ENCODE measurements at places on chromosomes 6 and 20. TPM values are rescaled to one million over a fixed set of nuclear protein-coding genes. Genes with fewer than 3 reads are reported as not detected.

DNA sequence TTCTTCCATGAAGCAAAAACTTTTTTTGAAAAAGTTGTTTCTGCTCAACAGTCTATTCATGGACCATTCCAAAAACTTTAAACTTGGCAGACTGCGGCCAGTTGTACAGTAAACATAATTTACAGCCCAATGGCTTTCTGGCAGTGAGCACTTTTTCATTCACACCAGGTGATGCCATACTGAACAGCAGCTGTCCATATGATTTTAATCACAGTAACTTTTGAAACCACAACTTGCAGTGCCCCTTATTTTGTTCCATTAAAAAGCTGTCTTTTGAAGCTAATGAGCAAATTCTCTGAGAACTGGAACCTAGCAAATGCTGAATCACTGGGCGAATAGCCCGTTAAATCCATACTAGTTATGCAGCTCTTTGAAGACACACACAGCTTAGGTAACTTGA lies 576.6 kb downstream of the PTPRT start:
- DNase-seq, result no peak

- no peak for DNase-seq
Observed at GRCh38 chr20:17955302-17955701, 13.3 kb downstream of the SNX5 start.

GRCh38 chr20:17928633-17929311 lies 39.8 kb downstream of the SNX5 start:
- no peak for DNase-seq

GRCh38 chr6:89489078-89489477 lies 56.1 kb downstream of the ANKRD6 start:
- no peak for DNase-seq

- DNase-seq, result no peak
Observed at GRCh38 chr6:81938014-81938856, 185.8 kb upstream of the TENT5A start.

- DNase-seq, result no peak
Observed at GRCh38 chr6:27452496-27452897, 20.4 kb downstream of the ZNF184 start.

DNA sequence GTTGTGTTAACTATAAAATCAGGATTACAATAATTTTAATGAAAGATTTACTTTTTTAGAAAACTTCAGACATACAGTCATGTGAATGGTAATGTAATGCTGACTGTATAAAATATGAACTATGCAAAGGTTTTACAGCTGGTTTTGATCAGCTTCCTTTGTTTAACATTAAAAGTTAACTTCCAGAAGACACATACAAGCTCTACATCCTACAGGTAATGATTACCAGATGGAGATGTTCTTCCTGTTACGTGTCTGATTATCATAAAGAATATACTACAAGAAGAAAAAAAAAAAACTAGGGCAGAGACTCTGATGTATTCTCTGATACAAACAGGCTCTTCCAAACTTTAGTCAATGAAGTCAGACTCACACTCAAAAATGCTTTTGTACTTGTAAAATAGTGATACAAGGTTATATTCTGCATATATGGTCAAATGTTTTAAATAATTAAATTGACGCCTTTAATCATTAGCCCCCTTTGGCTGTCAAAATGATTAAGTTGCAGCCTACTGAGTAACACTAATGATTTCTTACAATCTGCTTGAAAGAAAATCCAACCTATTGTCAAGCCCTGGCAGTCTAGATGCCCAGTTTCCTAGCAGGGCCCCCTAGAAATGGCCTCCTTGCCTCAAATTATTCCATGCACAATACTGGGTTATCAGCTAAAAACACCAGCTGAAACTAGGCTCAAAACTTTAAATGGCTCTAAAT lies 251.8 kb upstream of the RUNX2 start:
- no peak for DNase-seq

The SULF2 gene
- total RNA-seq, result 145 TPM

The OVOL2 gene
- total RNA-seq, result not detected

- DNase-seq, result no peak
Observed at GRCh38 chr6:115894426-115894992, 166.2 kb downstream of the FRK start.

The PDYN gene
- not detected for total RNA-seq

GRCh38 chr6:8170245-8170644 lies 67.9 kb upstream of the EEF1E1 start:
- no peak for DNase-seq

GRCh38 chr6:170156448-170157375 lies 134.2 kb downstream of the DLL1 start:
- no peak for DNase-seq

DNA sequence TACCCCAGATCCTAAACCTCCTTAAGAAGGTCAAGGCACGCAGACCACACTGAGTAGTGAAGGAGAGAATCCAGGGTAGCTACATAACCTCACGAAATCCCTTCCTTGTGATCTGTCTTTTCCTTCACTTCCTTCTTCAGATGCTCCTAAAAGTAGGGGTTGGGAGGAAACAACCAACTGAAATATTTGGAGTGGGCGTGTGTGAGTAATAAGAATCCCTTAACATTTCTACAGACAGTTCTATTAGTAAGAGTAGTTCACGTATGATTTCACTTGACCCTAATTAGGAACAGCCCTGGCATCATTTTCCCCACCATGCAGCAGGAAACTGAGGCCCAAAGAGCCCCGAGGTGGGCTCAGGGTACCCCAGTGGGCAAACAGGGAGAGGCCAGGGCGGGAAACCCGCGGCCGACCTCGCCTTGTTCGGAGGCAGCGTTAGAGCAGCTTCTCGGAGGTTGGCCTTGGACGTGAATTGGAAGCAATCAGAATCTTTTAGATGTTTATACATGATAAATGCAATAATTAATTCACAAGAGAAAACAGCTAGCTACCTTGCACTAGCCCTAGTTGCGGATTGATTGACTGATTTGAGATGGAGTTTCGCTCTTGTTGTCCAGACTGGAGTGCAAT lies 859 bp upstream of the RAE1 start:
- no peak for DNase-seq

The CST5 gene
- not detected for total RNA-seq

DNA sequence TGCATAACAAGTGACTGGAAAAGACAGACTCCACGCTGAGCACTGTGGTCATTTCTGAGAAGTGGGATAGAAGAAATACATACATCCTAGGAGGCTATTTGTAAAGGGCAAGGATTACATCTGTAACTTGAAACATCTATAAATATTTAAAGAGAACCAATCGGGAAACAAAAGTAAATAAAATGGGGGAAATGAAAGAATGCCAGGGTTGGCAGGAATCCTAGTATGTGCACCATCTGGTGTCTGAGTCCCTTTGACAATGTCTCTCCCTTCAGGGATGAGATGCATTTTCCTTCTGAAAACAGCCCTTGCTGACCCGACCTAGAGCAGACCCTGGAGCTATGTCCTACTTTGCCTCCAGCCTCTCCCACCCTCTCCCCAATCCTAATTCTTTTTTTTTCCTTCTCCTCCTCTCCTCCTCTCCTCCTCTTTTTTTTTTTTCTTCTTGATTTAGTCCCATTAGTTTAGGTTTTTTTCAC lies 53.2 kb downstream of the VSTM2L start:
- no peak for DNase-seq

DNA sequence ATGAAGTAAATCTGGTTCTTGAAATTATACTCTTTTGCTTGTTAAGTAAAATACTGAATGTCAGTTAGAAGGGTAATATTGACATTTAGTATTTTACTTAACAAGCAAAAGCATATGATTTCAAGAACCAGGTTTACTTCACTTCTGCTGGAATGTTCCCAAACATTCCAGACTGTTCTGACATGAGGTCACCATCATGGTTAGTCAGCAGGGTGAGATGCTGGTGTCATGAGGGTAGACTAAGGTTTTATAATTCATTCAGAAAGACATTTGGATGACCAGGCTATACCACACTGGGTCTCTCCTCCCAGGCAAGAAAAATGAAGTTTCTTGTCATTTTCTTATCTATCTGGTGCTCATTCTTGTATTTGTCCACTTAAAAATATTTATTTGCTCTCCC lies 414.4 kb upstream of the MMS22L start:
- no peak for DNase-seq

DNA sequence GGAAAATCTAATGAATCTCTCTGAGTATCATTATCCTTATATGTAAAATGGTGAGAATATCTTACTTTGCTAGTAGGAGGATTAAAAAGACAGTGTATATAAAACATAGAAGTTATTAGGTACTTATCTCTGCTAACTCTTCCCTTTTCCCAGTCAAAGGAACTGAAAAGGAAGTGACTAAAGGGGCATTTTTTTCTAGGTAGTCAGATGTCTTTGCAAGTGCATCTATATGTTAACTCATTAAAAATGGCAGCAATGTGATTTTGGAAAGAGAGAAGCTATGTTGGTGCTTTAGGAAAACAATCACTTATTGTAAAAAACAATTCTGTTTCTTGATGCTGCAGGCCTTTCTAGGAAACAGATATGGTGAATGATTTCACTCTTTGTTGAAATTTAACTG lies 180.9 kb downstream of the SAMD5 start:
- no peak for DNase-seq

The TDRD6 gene
- 1.8 TPM for total RNA-seq

The TBC1D20 gene
- total RNA-seq, result 27.2 TPM

The GSTA2 gene
- not detected for total RNA-seq

DNA sequence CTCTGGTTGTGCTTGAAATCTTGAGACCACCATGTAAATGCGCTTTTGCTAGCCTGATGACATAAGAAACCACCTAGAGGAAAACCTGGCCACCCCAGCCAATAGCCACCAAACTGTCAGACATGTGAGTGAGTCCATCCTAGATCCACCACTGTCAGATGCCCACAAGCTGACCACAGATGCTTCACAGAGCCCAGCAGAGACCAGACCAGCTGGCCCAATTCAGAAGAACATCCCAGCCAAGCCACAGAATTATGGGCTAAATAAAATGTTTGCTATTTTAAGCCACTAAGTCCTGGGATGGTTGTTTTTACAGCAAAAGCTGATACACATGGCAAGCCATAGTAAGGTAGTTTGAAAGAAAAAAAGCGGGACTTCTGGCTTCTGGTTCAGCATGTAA lies 425.3 kb downstream of the KIF16B start:
- no peak for DNase-seq

DNA sequence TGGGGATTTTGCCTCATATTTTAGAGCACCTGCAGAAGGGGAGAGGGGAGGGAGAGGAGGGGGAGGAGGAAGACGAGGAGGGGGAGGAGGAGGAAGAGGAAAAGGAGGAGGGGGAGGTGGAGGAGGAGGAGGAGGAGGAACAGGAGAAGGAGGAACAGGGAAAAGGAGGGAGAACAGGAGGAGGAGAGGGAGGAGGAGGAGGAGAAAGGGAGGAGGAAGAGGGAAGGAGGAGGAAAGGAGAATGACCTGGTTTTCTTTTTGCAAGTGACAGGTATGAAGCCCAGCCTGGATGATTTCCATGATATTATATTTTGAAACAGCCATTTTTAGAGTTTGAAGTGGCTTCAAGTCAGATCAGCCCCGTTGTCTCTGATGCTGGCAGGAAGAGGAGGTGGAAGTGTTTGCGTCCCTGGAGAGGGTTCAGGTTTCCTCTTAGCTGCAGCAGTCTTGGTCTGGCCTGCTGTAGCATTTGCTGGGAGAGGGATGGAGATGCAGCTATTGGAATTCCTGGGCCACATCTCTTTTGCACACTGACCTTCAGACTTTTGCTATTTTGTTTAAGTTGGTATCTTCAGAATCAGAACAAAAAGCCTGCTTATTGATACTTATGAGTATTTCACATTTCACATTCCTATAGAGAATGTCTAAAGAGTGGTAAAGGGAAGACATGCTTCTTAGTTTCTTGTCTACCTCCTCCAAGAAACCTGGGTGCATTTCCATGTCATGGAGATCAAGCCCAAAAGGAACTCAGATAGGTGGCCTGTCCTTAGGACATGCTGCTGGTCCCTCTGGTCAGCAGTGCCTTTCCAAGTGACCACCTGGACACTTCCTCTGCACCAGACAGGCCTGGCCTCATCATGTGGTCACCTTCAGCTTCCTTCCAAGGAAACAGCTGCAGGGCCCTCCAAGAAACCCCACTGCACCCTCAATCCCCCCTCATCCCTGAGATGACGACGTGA lies 54.3 kb upstream of the IYD start:
- DNase-seq, result no peak

DNA sequence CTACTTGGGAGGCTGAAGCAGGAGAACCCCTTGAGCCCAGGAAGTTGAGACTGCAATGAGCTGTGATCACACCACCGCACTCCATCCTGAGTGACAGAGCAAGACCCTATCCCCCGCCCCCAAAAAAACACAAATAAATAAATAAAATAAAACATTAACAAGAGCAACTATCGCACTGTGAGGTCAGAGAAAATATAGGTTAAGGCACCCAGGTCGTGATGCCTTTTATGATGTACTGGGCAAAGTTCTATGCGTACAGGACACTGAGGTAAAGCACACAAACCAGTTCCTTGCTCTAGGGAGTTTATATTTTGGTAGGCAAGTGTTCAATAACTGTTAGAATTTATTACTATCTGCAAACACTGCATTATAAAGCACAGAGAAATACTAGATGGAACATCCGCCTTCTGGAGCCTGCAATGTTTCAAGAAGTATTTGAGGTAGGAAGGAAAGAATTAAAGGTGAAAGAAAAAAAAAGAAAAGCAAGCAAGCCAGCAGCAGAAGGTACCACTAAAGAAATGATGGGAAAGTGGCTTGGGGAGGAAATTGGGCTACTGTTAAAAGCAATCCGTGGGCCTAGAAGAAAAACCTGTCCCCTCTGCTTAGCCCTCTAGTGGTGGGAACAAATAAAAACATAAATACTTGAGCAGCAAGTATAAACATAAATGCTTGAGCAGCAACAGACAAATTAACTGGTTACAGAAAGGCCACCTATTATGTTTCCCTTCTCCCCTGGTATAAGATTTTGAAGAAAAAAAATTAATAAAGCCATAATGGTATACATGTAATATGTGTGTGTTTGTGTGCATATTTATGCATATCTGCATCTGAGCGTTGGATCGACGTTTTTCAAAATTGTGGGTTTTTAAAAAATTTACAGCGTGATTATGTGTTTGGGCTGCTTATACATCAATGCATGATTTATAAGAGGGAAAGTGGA lies 128.0 kb downstream of the PHACTR1 start:
- DNase-seq, result no peak

DNA sequence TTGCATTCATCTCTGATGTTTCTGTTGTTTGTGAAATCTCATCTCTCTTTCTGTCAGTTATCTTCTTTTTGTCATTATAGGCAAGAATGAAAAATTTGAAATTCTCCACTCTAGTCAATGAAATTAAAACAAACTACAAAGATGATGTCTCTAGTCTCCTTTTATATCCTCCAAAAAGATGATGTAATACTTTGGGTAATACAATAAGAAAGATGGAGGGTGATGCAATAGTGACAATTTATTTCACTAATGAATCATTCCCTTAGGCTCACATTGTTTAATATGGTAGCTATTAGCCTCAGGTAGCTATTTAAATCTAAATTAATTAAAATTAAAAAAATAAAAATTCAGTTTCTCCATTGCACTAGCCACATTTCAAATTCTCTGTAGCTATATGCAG lies 145.4 kb downstream of the UST start:
- no peak for DNase-seq

DNA sequence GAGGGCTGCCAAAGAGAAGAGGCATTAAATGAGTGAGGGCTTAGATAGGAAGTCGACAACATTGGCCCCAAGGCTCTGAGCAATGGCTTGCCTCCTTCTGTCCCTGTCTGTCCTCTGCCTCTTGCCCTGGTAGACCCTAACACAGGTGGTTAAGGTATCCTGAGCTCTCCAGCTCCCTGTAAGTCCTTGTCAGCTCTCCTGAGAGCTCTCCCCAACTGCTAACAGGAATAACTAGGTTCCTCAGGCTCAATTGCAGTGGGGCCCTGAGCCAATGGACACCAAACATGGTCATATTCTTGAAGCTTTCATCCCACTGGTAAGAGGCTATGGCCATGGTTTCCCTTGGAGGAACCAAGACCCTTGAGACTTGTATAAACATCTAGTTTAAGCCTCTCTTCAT lies 5.0 kb upstream of the CPNE1 start:
- no peak for DNase-seq

GRCh38 chr6:79202556-79202955 lies 31.9 kb downstream of the HMGN3 start:
- DNase-seq, result no peak
